ENCODE measurements at places on chromosomes 1 and 21.

- DNase-seq, result no peak
Observed at GRCh38 chr21:45312296-45312695, 24.6 kb upstream of the POFUT2 start.

DNA sequence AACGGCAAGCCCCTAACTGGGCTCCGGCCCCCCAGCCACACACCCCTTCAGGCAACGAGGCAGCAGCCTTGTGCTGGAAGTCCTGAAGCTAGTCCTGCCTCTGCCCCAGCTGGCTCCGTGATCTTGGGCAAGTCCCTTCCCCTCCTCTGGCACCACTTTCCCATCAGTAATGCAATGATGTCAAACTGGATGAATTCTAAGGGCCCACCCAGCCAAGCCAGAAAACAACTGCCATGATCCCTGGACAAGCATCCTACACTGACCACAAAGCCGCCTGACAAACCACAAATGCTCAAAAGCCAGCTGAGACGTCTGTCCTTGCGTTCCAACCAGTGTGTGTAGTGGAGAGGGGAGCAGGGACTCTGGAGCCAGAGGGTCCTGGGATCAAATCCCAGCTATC, 26.8 kb downstream of the IFFO2 start:
- DNase-seq, result no peak

DNA sequence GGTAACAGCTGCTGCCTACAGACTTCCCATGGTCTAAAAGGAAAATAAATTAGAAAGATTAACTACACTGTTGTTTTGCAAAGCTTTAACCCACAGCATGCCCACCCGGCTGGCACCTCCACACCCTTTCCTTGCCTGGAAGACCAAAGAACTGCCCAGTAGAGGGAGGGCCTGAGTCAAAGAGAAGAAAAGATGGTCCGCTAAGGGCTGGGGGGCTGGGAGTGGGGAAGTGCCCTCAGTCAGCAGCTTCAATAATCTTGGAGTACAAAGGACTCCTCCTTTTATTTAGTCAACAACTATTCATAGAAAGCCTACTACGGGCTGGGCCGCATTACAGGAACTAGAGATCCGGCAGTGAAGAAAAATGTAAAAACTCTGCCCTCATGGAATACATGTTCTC, 40.6 kb downstream of the ERI3 start:
- DNase-seq, result no peak

DNA sequence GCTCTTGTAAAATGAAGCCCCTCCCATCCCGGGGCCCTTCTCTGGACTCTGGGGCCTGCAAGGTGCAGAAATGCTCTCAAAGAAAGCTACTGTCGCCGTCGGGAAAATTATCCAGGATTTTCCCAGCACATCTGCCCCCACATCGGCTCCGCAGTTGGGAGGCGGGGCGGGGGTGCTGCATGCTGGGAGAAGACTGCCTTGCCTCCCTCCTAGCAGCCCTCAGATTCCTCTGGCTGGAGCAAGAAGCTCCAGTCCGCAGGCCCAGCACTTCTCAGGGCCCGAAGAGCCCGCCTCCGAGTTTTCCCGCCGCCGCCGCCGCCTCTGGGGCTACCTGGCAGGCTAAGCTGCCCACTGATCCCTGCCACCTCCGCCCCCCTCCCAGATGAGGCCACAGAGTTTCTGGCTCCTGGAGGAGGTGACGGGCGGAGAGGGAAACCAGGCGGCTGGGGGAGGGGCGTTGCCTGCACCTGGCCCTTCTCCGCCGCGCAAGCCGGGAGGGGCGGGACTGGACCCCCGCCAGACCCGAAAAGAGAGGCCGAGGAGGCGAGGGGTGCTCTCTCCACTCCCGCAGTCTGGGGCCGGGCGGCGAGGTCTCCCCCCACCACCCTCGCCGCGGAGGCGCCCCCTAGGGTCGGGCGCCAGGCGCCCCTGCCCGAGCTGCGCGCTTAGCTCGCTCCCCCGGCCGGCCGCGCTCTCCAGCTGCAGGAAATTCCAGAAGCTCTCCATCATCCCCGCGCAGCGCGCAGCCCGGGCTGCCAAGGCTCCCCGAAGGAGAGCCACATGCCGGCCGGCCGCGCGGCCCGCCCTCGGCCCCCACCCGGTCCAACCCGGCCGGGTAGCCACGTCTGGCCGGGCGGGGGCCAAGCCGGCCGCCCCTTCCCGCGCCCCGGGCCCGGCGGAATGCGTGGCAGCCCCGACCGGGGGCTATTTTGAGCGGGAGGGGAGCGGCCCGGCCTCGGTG, 28.8 kb downstream of the AHDC1 start:
- DNase-seq, result peak; percentile 22

DNA sequence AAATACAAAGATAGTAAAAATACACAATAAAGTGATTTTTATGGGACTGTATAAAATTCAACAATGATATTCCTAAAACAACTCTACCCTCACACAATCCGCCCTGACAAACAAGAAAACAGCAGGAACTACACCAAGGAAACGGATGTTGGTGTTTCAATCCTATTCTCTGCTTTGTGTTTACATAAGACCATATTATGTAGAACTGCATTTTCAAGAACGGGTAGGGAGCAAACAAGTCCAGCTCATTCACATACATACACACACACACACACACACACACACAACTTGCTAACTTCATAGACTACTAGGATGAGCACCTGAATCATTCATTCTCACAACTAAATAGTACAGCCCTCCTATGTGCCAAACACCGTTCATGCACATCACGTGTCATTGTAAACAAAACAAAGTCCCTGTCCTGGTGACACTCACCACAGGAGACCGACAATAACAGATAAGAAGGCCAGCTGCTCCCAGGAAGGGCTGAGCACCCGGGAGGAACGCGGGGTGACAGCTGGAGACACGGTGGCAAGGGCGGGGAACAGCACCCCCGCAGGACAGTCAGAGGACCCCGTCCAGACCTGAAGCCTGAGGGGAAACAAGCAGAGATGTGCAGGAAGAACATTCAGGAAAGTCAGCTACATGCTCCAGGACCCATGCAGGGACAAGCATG, 43.0 kb downstream of the NPHP4 start:
- DNase-seq, result no peak

Data from stimulated activated CD4-positive, alpha-beta T cell treated with anti-CD3 and anti-CD28 coated beads, Interleukin-2, amount 100 ng/mL, for 24 hours (primary cell).